ENCODE measurements at places on chromosomes 3 and 15.

GRCh38 chr3:196501316-196502044 lies 2.1 kb downstream of the RNF168 start:
- no peak for DNase-seq

- DNase-seq = no peak
Observed at GRCh38 chr15:97691799-97692198, 268.7 kb upstream of the ARRDC4 start.

DNA sequence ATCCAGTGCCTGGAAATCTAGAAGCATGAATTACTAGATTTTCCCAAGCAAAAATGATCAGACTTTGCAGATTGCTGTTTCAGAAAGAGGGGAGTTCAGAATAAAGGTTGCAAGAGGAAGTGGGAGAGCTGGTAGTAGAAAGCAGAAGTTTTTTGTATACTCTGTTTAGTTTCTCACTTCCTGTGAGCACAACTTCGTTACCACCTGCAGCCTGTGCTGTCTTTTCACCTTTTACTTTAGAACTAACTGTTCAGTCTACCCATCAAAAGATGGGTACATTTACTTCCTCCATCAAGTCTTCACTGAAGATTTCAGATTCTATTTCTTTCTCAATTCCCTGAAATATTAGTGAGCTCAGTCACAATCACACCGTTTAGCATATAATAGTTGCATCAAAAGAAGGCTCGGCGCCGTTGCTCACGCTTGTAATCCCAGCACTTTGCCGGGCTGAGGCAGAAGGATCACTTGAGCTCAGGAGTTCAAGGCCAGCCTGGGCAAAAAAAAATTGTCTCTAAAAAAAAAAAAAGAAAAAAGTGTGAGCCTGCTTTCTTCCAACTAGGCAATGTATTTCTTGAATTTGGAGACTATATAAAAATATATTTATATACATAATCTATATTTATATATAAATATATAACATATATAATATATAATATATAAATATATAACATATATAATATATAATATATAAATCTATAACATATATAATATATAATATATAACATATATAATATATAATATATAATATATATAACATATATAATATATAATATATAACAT lies 1.8 kb upstream of the CEP97 start:
- DNase-seq = no peak

- DNase-seq = no peak
Observed at GRCh38 chr15:99052205-99052604, 44.6 kb upstream of the PGPEP1L start.

DNA sequence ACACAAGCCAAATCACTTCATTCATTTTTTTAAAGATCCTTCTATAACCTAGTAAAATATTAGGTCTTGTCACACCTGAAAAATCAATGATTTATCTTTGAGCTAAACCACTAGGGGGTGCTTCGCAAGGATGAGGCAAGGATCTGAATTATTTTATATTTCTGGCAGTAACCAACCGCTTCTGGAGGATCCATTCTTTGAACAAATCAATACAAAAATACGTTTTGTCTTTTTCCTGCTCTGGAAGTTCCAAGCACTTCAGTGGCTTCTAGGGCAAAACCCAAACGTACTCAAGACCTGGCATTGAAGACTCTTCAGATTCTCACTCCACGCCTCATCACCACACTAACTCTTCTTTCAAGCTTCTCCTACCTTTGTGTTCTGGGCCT lies 486 bp downstream of the LSG1 start:
- no peak for DNase-seq
